Stimulated activated CD8-positive, alpha-beta memory T cell treated with anti-CD3 and anti-CD28 coated beads, Interleukin-4, amount 100 ng/mL, for 4 hours (primary cell): ENCODE measurements at places on chromosomes 1 and 21.

- no peak for DNase-seq
Observed at GRCh38 chr1:6922096-6922931, 137.1 kb downstream of the CAMTA1 start.

- no peak for DNase-seq
Observed at GRCh38 chr1:20470194-20470593, 15.8 kb downstream of the CAMK2N1 start.

DNA sequence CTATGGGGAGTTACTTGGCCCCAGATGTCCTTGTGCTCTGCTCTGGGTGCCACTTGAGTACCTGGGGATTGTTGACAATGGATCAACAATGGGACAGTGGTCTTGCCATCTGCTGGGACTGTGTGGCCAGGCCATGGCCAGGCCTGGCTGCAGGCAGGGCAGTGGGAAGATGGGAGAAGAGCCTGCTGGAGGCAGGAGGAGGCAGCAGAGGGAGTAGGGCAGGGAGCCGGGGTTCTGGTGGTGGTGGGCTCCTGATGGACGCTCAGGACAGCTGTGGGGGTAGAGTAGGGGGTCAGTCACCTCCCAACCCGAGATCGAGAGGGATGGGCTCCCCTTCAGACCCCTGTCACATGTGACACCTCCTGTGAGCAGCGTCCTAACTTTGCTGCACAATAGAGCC lies 81.0 kb downstream of the ARHGEF10L start:
- no peak for DNase-seq

GRCh38 chr1:21857840-21858670 lies 46.0 kb downstream of the LDLRAD2 start:
- DNase-seq, result no peak

- DNase-seq, result no peak
Observed at GRCh38 chr1:27601771-27602461, 2.0 kb downstream of the AHDC1 start.

GRCh38 chr1:168529518-168529917 lies 14.3 kb downstream of the XCL2 start:
- no peak for DNase-seq
